ENCODE measurements at places on chromosomes 1 and 21.
A peak's percentile ranks its signal among the peaks of the same experiment; 100 is the strongest.

DNA sequence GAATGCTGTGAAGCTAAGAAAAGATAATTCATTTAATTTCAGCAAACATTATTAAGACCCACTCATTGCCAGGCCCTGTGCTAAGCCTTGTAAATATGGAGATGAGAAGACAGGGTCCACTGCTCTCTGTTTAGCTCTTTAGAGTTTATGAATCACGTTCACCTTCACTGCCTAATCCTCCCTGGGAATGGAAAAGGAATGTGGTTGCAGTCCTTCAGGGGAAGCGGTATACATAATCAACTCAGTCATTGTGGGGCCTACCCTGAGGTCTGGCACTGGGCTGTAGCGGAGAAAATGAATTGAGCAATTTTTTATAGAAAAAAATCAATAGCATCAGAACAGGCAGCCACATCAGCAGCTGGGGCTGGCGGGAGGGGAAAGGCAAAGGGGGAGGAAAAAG lies 412.1 kb upstream of the NFIA start:
- DNase-seq, result no peak

- no peak for DNase-seq
These were observed 2.0 kb downstream of the CHML start for GRCh38 chr1:241638099-241638682.

DNA sequence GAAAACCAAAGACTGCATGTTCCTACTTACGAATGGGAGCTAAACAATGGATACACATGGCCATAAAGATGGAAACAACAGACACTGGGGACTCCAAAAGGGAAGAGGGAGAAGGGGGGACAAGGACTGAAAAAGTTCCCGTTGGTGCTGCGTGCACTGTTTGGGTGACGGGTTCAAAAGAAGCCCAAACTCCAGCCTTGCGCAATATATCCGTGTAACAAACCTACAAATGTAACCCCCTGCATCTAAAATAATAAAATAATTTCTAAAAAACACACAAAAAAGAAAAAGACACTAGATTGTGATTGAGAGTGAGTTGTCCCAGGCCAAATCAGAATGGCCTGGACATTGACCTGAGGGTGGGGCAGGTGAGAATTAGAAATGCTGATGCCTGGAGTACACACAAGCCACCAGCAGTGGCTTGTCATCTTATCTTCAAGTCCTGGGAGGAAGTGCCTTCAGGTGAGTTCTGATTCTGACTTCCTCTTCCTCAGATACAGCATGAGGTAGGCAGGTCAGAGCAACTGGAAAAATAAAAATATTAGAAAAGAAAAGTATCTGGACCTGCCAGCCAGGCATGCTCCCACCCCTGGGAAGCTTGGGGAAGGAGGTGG lies 54.7 kb downstream of the SPATA46 start:
- no peak for DNase-seq

- no peak for DNase-seq
These were observed 40.4 kb downstream of the PHC2 start for GRCh38 chr1:33390542-33390941.

DNA sequence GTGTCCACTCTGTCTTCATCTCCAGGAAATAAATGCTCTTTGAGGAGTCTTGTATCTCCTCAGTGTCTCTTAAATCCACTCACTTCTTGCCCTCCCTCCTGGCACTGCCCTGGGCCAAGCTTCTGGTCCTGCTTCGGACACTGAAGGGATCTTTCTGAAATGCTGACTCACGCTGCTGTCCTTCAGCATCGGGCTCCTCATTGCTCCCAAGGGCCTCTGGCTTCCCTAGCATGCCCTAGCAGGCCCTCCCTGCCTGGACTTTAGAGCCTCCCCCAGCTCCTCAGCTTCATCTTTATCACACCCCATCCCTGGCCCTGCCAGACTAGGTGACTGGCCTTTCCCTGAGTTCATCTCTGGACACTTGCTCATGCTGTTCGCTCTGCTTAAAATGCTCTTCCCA lies 96.6 kb downstream of the FOXD2 start:
- no peak for DNase-seq

- no peak for DNase-seq
These were observed 18.7 kb downstream of the DUSP10 start for GRCh38 chr1:221723018-221723847.

DNA sequence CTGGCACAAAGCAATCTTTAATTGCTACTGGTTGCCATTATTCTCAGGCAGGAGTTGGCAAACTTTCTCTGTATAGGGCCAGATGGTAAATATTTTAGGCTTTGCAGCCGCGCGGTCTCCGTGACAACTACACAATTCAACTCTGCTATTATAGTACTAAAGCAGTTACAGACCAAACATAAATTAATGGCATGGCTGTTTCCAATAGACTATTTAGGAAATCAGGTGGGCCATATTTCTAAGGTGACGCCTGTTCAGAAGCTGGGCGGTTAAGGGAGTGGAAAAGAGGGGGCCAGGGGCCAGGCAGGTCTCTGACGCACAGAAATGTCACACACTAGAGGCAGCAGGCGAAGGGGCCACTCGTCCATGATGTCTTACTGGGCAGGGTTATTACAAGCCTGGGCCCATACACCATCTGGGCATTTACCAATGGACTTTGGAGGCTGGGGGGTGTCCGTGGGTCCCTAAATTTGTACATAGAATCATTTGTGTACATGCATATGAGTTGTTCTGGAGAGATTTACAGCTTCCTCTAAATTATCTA lies 80.1 kb downstream of the STUM start:
- no peak for DNase-seq

GRCh38 chr21:41758550-41758949 lies 8.3 kb downstream of the RIPK4 start:
- no peak for DNase-seq

DNA sequence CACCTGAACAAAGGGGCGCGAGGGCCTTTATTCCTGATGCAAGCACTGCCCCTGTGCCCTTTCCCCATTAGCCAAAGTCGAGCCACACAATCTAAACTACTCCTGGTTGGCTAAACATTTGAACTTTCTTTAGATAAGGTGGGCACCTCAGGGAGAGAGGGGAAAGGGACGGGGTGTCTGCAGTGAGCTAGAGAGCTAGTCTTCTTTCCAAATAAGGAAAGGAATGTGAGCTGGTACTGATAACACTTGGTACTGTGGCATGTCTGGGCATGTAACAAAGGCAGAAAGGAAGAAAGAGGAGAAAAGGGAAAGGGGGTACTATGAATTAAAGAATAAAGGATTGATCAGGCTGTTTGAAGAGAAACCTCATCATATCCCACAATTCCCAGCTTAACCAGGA lies 62.8 kb downstream of the OVGP1 start:
- no peak for DNase-seq

DNA sequence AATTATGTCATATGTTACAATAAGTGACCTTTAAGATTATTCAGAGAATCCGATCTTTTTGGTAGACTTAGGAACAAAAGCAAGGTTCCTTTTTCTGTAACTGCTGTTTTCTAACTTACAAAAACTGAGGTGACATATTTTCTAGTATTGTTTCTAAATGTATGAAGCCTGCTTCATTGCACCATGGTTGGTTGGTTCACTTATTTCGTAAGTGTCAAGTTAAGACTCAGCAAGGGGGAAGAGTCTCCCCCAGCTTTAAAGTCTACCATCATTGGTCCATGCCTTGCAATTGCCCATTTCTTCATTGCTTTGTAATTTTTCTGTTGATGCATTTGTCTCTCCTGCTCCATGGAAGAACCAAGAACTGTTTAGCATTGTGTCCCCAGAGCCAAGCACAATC lies 136.9 kb downstream of the DISC1 start:
- no peak for DNase-seq

DNA sequence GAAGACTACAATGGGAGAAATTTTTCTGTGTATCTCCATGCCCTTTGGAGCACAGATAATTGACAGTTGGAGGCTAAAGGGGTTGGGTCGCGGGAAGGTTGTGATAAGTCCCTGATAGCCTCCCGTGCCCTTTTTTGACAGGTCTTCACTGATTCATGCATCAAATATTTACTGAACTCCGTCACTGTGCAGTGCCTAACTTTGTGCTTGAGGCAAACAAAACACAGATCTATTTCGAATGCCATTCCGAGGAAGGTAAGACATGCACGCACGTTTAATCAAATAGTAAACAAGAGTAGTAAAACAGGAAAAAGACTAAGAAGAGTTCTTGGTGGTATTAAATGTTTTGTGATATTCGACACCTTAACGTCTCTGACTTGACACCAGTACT lies 494 bp upstream of the PIP5K1A start:
- no peak for DNase-seq

DNA sequence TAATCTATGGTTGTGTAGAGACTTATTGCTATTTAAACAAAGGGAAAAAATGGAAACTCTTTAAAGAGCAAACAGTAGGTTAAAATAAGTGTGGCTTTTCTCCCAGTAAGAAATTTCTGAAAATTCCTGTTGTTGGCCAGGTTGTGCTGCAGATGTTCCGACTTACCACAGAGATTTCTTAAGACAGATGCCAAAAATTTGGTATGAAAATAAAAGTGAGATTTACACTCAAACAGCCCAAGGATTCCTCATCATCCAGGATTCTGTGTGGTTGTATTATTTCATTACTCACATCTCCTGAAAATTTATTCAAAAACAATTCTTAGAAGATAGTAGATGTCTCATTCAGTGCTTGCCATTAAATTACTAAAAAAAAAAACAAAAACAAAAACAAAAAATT lies 296.7 kb upstream of the PTBP2 start:
- DNase-seq, result no peak

DNA sequence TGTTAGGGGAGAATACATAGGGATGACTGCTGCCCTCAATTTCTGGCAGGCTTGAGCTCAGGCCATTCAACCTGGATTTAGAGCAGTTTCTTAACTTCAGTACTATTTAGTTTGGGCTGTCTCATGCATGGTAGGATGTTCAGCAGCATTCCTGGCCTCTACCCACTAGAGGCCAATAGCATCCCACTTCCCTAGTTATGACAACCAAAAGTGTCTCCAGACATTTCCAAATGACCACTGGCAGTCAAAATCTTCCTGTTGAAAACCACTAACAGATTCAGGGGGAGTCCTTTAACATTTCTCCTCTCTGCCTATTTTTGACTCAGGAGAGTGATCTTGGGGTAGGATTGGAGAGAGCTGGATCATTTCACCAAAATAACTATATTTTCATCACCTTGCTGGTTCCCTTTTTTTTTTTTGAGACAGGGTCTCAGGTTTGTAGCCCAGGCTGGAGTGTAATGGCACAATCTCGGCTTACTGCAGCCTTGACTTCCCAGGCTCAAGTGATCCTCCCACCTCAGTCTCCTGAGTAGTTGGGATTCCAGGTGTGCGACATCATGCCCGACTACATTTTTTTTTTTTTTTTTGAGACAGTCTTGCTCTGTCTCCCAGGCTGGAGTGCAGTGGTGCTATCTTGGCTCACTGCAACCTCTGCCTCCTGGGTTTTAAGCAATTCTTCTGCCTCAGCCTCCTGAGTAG lies 8.7 kb downstream of the GNAT2 start:
- DNase-seq, result no peak

DNA sequence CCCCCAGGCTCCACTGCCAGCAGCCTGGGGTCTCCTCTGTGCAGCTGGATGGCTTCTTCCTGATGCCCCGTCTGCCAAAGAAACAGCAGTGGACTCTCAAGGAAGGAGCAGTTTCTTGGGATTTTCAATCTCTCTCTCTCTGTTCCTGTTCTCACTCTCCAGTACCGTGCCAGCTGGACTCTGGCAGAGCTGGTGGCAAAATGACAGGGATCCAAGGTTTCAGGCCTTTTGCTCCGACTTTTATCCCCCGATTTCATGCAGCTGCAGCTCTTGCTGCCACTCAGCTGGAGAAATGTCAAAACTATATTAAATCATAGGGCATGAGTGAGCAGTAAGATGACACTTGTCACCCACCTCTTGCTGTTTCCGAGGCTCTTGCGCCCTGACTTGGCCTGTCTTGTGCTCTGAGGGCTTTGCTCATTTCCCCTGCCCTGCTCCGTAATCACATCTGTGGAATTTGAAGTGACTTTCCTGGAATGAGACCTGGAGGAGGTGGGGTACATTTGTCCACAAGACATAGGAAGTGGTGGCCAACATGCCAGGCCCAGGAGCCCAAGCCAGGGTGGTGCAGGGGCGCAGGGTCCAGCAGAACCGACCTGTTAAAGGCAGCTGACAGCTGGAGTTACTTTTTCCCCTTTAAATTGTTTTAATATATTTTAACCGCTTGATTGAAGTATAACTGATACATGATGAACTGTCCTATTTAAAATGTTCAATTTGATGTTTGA lies 576.2 kb downstream of the PTPRU start:
- DNase-seq, result no peak

GRCh38 chr1:169546087-169546995 lies 39.9 kb downstream of the F5 start:
- DNase-seq, result peak; percentile 40

GRCh38 chr1:32592943-32593342 lies 53.7 kb downstream of the ZBTB8A start:
- DNase-seq, result no peak

DNA sequence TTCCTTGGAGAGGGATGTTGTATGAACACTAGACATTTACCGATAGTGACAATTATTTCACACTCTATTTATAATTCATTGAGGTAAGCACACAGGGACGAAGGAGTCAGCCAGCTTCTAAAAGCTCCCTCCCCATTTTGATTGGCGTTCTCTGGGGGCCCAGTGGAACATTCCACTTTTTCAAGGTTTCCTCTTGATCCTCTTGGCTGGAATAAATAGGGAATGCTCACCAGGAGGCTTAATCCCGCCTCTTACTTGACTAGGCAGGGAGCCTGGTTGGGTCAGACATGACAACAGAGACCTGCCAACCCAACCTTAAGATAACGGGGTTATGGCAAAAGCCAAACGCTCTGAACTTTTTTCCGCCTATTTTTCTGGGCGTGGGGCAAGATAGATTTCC lies 974 bp downstream of the ACTN2 start:
- DNase-seq, result no peak

DNA sequence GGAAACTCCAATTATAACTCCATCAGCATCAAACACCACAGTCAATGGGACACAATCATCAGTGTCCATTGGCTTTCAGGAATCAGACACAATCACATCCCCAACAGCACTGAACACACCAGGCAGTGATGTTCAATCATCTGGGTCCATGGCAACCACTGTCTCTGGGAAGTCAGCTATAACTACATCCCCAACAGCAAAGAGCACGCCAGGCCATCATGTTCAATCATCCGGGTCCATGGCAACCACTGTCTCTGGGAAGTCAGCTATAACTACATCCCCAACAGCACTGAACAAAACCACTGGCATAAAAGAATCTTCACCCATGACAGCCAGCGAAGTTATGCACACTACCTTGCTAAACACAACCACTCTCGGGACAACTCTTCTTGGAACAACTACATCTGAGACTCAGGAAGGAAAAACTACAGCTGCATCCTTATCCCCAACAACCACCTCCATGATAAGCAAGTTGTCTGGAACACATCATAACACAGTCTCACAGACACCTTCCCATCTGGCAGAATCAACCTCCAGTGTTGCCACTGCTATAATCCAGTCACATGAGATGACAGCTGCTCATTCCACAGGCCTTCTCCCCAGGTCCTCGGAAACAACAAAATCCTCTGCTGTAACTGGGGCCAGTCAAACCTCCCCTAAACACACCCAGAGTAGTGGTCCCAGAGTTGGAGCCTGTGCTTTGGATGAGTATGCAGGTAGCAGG lies 19.9 kb downstream of the CATSPER4 start:
- no peak for DNase-seq

Measured in activated T-helper 1 cell treated with anti-CD3 and anti-CD28 coated beads, Interleukin-12 subunit alpha, Interleukin-12 subunit beta, Interleukin-2, Interleukin-4 antibody, amounts not matched to agents 30 ng/mL and 10 ng/mL and 1 ng/mL, durations not matched to agents 14 hours and 24 hours and 36 hours (primary cell).